ENCODE measurements at places on chromosomes 13 and 19.

DNA sequence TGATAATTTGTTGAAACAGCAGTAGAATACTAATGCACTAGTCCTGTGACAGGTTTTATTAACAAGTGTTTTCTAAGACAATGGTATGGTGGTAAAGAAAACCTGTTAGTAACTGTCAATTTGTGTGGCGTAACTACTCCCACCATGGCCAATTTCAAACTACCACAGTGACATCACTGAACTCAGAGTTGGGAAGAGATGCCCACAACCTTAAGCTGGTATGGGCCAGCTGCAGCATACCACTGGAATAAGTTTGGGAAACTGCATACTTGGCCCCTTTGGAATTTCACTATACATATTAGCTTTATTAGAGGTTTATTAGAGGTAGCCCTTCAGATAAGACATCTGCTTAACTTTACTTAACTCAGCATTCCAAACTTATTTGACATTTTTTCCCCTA is 419.4 kb downstream of the NDFIP2 start:
- no peak for DNase-seq

- peak; percentile 56 for DNase-seq
These were observed 64.4 kb upstream of the NPAS1 start for GRCh38 chr19:46954993-46955812.

DNA sequence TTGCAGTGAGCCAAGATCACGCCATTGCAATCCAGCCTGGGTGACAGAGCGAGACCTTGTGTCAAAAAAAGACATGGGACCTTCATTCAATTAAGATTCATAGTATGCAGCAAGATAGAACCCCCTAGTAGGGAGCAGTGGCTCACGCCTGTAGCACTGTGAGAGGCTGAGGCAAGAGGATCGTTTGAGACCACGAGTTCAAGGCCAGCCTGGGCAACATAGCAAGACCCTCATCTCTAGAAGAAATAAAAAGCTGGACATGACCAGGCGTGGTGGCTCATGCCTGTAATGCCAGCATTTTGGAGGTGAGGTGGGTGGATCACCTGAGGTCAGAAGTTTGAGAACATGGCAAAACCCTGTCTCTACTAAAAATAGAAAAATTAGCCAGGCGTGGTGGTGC is 7.1 kb upstream of the LGALS7 start:
- no peak for DNase-seq

DNA sequence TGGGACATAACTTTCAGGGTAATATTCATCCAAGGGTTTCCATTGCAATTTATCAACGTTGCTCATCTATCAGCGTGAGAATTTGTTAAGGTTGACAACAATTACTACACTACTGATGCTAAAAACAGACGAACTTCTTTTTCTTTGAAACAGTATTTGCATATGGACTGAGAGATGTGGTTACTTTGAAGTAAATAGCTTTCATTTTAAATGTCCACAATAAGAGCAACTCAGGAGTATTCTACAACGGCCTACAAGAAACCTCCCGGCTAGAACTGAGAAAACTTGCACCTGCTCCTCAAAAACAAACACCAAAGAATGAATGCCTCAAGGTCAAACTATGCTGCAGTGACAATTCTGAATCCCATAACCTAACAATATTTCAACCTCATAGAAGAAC is 238.4 kb downstream of the IRS2 start:
- no peak for DNase-seq

DNA sequence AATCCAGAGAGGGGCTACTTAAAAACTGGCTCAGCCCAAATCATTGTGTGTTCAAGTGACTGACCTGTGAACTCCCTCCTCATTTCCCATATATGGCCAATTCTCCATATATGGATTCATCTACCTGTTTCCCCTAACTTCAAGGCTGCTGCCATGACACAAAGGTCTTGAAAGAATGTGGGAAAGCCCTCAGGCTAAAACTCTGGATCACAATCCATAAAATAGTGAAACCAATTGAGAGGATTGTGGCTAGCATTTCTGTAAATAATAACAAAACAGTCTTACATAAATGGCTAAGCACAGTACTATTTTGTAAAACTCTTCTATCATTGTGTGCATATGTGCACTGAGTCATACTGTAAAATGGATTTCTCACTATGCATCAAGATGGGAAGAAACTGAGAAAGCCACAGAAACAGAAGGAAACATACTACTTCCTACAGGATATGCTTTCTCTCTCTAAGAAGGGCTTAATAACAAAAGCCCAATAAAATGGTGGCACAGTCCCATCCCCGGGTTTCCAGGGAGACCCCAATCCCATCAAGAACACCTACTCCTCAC is 80.5 kb downstream of the FOXO1 start:
- DNase-seq: no peak

GRCh38 chr13:89401264-89401675 is 1730.1 kb downstream of the SLITRK5 start:
- peak; percentile 41 for DNase-seq

- DNase-seq: no peak
These were observed 104.8 kb upstream of the UBL3 start for GRCh38 chr13:29955137-29955650.

- no peak for DNase-seq
These were observed 1.7 kb upstream of the SHISA2 start for GRCh38 chr13:26053418-26053980.

DNA sequence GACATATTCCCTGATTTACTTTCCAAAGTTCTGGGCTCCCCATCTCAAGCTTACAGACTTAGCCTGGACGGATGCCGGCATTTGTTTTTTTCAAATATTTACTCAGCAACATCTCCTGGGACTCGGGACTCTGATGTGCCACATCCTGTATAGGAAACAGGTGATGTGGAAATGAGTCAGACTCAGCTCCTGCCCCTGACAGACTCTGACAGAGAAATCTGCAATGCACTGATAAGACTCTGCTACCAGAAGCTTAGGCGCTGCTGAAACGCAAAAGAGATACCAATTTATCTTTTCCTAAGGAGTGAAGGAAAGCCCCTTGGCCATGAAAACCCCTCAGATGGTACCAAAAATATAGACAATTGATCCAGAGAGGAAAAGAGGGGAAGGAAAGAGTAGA is 16.2 kb downstream of the LAIR2 start:
- peak; percentile 98 for DNase-seq

DNA sequence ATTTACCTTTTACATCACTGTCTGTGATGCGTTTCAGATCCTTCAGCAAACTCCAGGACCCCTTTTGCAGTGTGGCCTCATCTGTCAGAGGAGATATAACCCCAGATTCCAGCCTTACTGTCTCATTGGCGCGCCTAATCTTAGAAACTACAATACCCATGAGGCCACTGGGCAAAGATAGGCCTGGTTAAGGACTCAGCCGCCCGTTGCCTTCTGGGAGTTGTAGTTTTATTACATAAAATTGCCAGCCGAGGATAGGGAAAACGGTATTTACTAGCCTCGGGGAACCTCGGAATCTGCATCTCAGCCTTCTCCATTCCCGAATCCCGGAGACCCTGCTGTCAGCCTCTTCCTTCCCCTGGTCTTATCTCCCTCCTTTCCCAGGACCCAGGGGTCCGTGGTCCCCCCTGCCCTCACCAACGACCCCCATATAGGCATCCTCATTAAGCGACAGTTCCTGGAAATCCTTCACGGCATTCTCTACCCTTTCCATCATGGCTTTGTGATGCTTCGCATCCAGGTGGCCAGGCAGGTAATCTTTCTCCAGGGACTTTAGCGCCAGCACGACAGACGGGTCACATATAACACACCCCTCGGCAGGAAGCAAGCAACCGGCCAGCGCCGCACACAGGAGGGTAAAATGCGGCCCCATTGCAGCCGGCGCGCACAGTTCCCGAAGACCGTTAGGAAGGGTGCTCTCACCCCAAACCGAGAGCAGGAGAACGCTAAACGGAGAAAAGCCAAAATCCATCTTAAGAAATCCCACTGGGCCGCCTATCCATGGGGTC is 1.3 kb downstream of the IZUMO1 start:
- DNase-seq: no peak

- no peak for DNase-seq
These were observed 84.3 kb downstream of the TEX29 start for GRCh38 chr13:111404746-111405145.

GRCh38 chr19:447816-448560 is 12.8 kb downstream of the SHC2 start:
- DNase-seq: no peak

- DNase-seq: no peak
These were observed 712.9 kb upstream of the GPC6 start for GRCh38 chr13:92513672-92514071.

GRCh38 chr19:13803038-13803437 is 7.8 kb downstream of the ZSWIM4 start:
- no peak for DNase-seq

- DNase-seq: no peak
These were observed 50.9 kb downstream of the PEPD start for GRCh38 chr19:33470686-33471085.

- no peak for DNase-seq
These were observed 40.3 kb downstream of the LYL1 start for GRCh38 chr19:13062317-13062716.

DNA sequence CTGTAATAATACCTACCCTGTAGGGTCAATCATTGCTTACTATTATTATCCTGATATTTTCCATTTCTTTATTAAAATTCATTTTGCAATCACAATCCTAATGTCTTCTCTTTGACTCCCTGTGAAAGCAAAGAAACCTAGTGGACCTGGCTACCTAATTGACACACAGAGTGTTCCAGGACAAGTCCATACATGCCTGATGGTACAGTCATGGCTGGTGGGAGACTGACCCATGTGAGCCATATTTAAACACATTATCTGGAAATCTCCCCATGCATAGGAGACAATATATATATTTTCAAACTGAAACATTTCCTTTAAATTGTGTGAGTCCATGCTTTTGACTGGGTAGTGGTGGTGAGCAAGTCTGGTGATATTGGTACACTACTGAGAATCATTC is 230.6 kb upstream of the DACH1 start:
- DNase-seq: no peak

DNA sequence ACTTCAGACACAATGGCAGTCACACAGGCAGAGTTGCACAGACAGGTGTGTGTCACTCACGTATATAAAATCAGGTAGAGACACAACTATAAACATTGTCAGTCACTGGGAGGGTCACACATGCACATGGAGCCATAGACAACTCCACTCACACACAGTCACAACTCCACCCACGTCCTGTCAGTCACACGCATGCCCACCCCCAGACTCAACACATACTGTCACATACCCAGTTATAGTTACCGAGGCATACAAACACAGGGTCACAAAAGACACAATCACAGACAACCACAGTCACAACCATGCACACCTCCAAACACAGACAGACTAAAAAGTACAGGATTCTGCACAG is 1.5 kb downstream of the NUMBL start:
- peak; percentile 30 for DNase-seq
